Stimulated activated CD4-positive, alpha-beta T cell treated with anti-CD3 and anti-CD28 coated beads, Interleukin-2, amount 100 ng/mL, for 24 hours (primary cell): ENCODE measurements at places on chromosomes 5 and 9.

DNA sequence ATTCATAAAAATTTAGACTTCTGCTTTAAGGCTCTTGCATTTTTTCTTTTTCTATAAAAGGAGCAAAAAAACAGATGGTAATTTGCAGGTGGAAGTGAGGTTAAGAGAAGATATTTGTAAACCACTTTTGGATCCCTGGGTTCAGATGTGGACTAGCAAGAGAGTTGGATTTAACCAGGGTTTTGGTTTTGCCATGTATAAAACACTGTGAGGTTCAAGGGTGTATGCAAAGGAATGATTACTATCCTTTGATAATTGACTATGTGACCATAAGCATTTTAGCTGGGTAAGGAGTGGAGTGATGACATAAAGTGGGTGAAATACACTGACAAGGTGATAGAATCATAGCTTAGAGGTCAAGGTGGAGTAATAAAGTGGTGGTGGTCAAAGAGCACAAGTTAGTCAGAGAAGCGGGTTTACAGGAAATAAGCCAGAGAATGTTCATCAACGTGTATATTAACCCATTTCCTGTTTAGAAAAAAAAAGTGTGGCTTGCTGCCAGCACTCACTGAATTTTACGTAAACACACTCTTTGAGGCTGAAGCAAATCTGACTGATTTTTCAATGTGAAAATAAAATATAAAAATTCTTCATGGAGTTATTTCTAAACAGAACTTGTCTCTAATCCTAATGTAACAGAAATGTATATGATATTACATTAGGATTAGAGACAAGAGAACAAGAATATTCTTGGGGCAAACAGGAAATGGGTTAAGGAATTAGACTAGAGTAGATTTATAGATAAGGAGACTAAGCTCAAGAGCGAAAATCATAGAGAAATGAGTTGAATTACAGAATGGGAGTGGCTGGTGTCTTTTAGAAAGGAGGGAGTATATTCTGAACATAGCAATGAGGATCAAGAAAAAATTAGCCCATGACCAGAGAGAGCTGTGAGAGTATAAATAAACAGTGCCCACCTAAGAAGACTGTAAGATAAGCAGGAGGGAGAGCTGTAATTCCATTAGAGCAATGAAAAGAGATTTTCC is 74.5 kb downstream of the CDKN2A start:
- DNase-seq: peak; percentile 24

GRCh38 chr5:42462083-42462482 is 38.8 kb downstream of the GHR start:
- no peak for DNase-seq

DNA sequence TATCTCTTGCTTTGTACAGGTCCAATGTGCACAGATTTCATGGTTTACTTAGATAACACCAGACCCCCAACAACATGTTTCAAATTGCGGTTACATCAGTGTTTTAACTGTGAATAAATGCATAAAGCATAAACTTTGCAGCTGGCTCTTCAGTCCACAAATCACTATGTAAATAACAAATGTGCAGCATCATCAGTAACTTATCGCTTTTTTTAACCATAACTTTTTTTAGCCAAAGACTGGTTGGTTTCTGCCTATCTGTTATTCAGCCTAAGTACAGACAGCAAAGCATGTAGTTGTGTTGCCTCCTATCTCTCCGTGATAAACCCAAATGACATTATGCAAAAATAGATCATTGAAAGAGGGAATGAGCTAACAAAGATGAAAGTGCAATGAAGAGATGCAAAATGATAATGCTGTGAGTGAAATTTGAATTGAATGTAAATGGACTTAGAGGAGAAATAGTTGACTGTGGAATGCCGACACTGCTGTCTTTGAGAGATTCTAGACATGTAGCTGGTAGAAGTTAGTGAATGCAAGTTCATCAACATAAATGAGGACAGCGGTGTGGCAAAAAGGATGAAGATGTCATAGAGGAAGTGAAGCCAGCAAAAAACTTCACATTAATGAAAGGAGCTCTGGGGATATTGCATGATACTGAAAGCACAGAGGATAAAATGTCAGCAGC is 108.8 kb downstream of the PDE8B start:
- no peak for DNase-seq

DNA sequence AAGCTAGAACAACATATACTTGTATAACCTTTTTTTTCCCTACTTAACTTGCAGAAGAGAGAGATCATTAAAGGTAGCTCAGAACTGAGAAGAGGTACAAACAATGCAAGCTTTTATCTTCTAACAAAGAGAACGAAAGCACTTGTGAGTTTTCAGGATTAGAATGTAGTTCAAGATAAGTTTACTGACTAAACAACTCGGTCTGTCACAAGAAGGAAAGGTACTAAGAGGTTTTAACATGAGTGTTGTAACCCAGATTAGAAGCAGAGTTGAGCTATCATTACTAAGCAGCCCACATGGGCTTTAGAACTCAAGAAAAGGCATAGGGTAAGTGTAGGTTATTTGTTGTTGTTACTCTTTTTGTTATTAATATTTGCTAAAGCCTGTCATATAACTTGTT is 25.2 kb downstream of the GIN1 start:
- no peak for DNase-seq

- no peak for DNase-seq
These were observed 41.1 kb upstream of the DAP start for GRCh38 chr5:10801931-10802666.

DNA sequence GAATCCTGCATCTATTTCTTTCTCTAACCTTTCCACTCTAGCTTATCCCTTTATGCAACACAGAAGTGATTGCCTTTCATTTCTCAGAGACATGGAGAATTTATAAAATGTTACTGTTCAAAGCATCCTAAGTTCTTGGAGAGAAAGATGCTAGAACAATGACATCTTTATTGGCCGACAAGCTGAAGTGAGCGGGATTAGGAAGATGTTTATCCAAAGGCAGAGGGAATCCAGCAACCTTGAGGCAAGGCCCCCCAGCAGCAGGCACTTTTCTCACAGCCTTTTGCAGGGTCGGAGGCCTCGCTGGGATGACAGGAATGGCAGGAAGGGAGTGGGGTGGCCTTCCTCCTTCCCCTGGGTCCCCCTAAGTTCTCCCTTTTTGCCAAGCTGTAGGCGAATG is 204.8 kb downstream of the GAPVD1 start:
- DNase-seq: no peak

- DNase-seq: no peak
These were observed 16.5 kb upstream of the ODF2 start for GRCh38 chr9:128439273-128439672.

DNA sequence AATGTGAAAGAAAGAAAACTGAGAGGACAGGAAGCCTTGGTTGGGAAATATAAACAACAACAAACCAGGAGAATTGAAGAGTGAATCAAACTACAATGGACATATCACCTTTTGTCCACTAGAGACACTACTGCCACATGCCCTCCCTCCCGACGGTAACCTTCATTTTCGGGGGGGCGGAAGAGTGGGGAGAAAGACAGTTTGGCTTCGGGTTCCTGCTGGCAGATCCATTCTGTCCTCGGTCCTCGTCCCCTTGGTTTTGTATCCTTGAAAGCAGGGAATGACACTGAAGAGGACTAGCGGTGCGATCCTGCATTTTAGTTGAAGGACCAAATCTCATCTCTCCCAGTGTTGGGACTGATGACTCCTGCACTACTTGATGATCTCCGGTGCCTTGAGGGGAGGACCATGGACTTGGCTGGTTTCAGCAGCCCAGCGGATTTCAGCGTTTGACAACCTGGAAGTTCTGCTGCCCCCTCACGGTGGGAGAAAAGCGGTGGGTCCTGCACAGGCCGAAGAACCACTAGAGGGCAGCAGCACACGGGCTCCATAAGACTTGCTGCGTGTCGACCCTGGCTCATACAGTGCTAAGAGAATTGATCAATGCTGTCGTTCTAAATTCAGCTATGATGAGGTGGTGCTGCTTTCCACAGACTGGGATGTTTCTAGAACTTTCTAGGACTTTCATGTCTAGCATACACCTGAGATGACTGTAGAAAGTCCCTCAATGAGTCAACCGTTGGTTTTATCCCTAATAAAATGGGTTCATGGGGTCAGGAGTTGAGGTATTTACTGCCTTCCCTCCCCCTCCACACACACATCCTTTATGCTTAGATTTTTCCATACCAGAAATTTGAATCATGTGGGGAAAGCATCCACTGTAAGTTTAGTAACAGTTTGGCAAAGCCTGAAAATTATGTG is 15.1 kb upstream of the ZNF131 start:
- peak; percentile 90 for DNase-seq

GRCh38 chr9:27107241-27107640 is 1.8 kb upstream of the TEK start:
- no peak for DNase-seq

- DNase-seq: no peak
These were observed 177.2 kb upstream of the PITX1 start for GRCh38 chr5:135211083-135211790.

DNA sequence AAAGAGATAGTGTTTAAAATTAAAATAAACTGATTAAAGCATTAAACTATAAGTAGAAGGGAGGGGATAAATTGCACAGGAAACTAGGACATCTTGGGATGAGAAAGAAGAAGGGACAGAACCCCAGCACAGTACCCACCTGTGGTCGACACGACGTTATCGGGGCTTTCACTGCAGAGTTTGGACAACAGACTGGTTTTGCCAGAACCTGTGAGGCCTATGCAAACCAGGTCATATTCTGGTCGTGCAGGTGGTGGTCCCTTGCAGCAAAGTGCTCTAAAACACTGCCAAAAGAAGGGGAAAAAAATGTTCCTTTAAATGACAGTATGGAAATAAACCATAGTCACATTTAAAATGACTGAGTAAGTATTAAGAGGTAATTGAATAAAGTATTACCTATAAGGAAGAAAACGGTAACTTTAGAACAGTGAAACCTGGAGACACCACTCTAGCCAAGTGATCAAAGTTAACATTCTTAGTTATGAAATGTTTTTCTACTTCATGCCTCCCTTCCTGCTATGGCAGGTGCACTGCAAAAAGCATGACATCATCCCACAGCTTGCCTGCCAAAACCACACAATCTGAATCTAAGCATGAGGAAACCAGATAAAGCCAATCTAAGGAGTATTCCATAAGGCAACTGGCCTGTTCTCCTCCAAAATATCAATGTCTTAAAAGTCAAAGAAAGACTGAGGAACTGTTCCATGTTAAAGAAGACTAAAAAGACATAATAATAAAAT is 138.6 kb downstream of the ARL15 start:
- DNase-seq: no peak

DNA sequence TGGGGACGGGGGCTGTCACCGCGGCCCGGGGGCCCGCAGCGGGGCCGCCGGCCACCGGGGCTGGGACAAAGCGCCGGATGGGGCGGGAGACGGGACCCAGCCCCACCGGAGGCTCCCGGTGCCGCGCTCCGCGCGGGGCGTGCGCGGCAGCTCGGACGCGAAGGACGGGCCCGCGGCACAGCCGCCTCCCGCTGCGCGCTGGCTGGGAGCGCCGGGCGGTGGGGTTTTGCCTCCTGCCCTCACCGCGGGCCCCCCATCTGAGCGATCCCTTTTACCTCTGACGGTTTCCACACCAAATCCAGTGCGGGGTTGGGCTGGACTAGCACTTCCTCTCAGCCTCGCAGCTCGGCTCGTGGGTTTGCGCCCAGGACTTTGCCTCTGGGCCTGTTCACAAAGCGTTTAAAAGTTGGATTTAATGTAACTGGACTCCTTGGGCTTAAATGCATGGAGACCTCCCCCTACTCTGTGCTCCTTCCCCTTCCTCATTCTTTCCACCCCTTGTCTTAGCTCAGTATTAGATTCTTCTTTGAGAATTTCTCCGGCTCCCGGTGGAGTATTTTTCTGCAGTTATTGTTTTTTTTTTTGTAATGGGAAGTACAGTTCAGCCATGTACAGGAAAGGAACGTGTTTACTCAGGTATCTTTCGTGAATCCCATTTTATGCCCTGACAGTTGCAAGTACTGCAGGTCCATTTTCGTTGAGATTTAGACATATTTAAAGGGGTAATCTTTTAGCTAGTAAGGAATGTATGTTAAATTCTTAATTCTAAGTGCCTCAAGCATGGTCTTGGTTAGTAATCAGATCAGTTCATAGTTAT is 691 bp downstream of the FCHO2 start:
- DNase-seq: peak; percentile 26

- DNase-seq: no peak
These were observed 48.8 kb downstream of the MLANA start for GRCh38 chr9:5939530-5939929.

GRCh38 chr5:154221371-154221896 is 30.9 kb downstream of the GALNT10 start:
- DNase-seq: peak; percentile 48

DNA sequence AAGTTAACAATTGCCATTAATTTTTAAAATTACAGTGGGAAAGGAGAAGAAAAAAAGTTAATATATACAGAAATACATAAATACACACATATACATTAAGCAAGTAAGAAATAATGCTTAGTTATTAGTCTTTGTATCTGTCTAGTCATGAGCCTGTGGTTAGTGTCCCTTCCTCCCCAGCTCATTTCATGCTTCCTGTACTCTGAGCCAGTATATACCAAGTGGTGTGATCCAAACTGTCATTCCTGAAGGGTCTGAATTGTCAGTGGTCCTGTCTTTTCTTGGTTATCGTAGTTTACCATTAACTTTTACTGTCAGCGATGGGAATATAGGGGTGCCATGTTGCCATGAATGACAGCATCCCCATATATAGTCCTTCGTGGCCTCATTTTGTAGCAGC is 24.2 kb upstream of the STOM start:
- no peak for DNase-seq

DNA sequence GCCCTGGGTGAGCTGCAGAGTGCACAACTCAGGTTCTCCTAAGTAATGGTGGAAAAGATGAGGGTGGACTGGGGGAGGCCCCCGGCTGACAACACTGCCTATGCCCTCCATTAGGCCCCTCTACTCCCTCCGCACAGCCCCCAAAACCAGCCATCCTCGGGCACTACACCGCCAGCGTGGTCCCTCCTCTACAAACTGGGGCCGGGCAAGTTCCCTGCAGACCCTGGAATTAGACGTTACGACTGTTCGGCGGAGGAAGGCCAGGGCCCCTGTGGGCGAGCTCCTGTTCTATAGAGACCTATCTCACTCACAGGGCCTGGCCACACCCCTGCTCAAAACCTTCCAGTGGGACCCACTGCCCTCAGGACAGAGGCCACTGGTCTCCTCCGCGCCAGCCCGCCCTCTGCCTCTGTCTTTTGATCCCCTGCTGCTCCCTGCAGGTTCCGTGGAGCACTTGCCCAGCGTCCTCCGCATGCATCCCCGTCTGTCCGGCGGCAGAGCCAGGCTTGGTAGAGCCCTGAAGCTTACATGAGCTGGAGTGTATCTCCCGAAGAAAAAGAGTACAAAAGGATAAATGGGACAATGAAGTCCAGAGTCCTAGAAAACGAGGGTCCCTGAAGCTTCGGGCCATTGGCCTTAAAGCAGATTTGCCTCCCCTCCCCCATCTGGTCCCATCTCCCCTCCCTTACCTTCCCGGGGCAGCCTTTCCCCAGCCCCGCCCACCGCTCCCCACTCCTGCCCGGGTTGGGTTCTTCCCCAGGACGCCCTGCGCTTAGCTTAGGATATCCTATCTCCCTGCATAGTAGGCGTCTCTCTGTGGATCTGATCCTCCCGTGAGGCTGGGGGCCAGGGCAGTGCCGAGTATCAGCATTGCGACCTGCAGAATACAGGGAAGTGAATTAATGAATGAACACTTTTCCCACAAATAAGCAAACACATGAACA is 71.3 kb downstream of the HRH2 start:
- no peak for DNase-seq

- no peak for DNase-seq
These were observed 220.7 kb downstream of the GNA14 start for GRCh38 chr9:77427256-77427927.
